ENCODE measurements at places on chromosomes 1 and 21.
A peak's percentile ranks its signal among the peaks of the same experiment; 100 is the strongest.

DNA sequence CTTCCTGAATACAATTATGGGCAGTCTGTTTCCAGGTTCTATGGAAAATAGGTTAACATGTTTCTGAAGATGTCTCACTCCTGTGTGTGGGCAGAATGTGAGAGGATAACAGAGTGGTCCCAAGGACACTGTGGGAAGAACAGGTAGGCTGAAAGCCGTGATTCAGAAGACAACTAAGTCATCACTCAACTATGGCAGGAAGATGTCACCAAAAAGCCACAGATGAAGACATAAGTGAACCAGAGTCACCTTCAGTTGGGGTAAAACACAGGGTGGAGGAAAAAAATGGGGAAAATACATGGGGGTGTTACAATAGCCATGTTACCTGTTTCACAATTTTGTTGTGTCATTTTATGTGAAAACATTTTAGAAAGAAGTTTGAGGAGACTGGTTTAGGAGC is 75.1 kb downstream of the UCHL5 start:
- no peak for DNase-seq

DNA sequence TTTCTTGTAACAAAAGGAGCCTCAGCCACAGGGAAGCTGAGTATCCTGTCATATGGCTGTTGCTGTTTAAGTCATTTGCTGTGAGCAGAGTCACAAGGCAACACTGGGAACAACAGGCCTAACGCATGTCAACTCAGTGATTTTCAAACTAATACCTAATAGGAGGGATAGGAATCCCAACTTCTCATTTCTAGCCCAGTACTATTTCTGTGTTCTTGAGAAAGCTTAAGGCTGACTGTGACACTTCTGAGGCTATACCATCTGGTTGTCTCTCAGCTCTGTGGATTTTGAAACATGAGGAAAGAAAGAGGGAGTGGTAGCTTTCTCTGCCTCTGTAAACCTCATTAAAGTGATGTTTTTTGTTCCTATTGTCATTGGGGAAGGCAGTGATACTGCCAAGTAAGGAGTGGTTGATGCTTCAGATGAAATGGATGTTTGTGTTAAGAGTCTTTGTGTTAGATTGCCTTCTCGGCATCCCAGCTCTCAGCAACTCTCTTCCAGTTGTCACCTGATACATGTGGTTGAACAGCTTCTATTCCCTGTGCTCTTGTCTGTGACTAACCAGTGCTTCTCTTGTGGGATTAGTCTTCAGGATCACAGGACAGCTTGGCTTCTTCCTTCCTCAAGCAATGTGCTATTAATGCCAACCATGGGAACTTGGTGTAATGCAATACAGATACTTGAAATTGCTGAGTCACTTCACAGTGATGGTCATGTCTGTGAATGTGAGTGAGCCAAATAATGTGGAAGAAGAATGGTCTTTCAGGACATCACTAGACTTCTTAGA is 166.8 kb upstream of the IVNS1ABP start:
- peak; percentile 89 for DNase-seq

GRCh38 chr1:40899230-40899870 is 37.2 kb upstream of the CITED4 start:
- no peak for DNase-seq

DNA sequence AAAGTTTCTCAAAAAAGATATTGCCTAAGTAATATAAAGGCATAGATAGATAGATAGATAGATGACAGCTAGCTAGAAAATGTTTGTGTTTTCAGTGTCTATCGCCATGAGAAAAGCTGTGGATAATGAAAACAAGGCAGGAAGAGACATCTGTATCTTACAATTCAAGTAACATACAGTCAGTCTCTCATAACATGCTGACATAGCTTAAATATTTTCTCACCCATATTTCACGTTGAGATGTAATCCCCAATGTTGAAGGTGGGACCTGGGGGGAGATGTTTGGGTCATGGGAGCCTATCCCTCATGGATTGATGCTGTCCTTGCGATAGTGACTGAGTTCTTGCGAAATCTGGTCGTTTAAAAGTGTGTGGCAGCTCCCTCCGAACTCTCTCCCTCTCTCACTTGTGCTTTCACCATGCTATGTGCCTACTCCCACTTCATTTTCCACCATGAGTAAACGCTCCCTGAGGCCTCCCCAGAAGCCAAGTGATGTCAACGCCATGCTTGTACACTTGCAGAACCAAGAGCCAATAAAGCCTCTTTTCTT is 856.8 kb upstream of the ADAMTS5 start:
- DNase-seq, result no peak

DNA sequence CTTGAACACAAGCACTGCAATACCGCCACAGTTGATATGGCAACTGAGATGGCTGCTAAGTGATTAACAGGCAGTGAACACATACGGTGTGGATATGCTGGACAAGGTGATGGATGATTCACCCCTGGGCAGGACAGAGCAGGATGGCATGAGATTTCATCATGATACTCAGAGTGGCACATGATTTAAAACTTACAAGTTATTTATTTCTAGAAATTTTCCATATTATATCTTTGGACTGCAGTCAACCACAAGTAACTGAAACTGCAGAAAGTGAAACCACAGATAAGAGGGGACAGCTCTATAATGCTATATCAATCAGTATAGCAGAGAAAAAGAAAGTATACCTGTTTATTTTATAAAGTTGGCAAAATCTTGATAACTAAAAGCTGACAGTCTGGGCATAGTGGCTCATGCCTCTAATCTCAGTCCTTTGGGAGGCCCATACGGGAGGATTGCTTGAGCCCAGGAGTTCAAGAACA is 47.9 kb downstream of the PHACTR4 start:
- peak; percentile 60 for DNase-seq

- DNase-seq, result no peak
These were observed 61.6 kb upstream of the SPAG17 start for GRCh38 chr1:118246646-118247045.

DNA sequence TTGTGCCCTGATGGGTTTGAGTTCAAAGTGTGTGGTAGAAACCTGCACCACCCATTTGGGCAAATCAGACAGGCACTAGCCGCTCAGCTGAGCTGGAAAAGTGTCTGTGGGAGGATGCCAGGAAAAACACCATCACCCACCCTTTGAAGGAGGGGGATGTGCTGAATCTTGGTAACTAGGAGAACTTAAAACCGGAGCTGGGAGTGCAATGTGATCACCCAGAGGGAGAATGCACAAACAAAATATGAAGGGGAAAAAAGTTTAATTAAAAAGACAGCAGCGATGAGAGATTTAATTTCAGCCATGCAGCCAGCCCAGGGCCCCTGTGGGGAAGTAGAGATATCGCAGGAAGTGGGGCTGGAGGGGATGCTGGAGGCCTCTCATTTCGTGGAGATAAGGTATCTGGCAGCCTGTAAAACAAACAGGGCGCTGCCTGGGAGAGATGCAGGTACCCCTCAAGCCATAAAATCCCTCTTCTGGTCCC is 86.8 kb upstream of the BCAR3 start:
- DNase-seq, result no peak

DNA sequence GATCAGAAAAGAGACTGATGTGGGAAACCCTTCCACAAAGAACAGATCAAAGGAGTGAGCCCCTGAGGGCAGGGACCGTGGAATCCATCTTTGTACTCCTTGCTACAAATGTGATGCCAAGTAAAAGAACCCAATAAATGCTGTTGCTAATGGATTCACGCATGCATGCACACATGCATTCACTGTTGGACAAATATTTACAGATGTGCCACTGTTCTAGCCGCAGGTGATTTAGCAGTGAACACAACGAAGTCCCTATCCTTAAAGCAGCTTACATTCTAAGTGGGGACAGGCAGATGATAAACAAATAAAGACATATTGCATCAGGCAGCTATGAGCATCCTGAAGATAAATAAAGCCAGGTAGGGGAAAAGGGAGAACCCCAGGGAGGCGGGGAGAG is 67.8 kb downstream of the ITPKB start:
- no peak for DNase-seq

- DNase-seq, result peak; percentile 40
These were observed 1.8 kb upstream of the CYB5R1 start for GRCh38 chr1:202968895-202969295.

DNA sequence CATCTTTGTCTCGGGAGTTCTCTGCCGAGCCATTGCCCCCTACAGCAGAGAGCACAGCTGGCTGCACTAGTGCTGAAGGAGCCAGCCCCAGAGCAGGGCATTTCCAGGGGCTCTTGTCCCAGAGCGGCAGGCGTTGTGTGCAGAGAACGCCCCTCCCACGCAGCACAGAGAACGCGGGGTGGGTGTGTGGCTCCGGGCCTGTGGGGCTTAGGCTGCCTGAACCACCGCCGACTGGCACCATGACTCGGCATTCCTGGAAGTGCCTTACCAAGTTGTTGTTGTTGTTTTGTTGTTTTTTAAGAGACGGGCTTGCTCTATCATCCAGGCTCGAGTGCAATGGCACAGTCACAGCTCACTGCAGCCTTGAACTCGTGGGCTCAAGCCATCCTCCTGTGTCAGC is 15.8 kb upstream of the DIP2A start:
- no peak for DNase-seq

- no peak for DNase-seq
These were observed 20.3 kb downstream of the RIMS3 start for GRCh38 chr1:40645118-40645680.

- DNase-seq, result no peak
These were observed 156.5 kb upstream of the ZNF648 start for GRCh38 chr1:182217967-182218366.

- no peak for DNase-seq
These were observed 34.4 kb downstream of the NTPCR start for GRCh38 chr1:232984577-232985425.

- DNase-seq, result no peak
These were observed 16.0 kb downstream of the ANGPTL3 start for GRCh38 chr1:62613325-62613727.

DNA sequence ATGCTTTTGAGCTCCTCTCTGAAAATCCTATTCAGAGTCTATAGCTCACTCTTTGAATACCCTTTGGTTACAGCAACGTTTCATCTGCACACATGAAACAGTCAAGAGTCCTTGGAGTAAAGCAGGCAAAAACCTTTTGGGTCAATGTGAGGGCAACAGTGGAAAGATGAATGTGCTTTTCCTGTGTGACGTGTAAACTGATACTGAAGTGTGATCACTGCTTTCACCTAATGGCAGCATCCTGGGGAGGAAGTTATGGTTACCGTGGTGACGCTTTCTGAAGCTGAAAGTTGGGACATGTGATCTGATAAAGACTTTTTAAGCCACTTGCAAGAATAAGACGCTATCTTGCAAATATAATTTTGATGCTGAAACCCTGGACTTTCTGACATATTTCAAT is 160.0 kb downstream of the SEC16B start:
- no peak for DNase-seq

GRCh38 chr1:36781098-36781497 is 253.2 kb downstream of the GRIK3 start:
- no peak for DNase-seq

DNA sequence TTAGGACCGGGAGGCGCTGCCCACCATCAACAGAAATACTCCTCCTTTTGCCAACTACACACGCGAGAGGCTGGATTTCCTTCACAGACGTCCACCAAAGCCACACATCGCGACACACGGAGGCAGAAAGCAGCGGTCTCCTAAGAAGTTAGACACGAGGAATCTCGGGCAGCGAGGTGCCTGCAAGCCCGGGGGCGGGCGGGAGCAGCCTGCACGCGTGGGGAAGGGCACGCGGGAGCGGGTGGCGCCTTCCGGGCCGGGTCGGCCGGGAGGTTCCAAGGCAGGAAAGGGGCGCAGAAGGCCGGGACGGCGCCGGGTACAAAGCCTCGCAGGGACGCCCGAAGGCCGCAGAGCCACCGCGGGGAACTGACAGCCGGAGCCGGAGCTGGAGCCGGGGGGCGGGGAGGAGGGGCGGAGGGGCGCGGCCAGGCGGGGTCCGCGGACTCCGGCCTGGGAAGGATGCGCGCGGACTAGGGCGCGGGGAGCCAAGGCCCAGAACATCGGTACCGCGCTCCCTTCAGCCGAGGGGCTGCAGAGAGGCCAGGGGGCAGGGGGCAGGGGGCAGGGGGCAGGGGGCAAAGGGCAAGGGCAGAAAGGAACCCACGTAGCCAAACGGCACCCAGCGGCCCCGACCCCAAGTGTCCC is 722 bp downstream of the NPHP4 start:
- DNase-seq, result peak; percentile 12

DNA sequence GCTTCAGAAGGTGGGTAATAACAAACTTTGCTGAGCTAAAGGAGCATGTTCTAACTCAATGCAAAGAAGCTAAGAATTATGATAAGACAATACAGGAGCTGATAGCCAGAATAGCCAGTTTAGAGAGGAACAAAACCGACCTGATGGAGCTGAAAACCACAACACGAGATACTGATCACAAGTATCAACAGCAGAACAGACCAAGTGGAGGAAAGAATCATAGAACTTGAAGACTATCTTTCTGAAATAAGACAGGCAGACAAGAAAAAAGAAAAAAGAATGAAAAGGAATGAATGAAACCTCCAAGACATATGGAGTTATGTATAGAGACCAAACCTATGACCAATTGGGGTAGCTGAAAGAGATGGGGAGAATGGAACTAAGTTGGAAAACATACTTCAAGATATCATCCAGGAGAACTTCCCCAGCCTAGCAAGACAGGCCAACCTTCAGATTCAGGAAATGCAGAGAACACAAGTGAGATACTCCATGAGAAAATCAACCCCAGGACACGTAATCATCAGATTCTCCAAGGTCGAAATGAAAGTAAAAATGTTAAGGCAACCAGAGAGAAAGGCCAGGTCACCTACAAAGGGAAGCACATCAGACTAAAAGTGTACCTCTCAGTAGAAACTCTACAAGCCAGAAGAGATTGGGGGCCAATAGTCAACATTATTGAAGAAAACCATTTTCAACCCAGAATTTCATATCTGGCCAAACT is 20.5 kb downstream of the CD84 start:
- DNase-seq, result no peak

DNA sequence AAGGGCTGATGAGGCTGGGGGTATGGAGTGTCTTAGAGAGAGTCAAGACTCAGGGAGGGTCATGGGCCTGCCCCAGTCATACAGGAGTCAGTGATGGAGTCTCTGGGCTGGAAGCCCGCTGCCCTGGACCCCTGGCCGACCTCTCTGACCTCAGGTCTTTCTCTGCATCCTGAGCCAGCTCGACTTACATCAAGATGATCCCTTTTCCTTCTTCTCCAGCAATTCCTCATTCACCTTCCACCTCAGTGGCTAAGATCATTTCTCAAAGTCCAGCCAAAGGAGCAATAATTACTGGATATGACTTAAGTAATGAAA is 308.6 kb downstream of the MATN1 start:
- DNase-seq, result no peak

Data from astrocyte (in vitro differentiated cells and primary cell).